CD8-positive, alpha-beta T cell (primary cell): ENCODE measurements at places on chromosomes 6 and 20.

DNA sequence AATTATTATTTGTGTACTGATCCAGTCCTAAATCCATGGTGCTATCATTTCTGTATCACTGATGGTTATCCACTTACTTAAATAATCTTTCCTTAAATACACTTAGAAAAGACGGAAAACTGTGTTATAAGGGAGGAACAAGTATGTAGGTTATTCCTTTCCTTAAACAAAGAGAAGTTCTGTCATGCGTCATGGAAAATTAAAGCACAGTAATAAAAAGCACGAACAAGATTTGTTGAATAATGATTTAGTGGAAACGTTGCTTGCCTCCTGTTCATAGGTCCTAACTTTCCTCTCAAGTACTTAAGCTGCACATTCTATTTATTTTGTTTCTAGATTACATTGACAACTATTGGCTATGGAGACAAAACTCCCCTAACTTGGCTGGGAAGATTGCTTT, 120.4 kb downstream of the KHDC1L start:
- no peak for DNase-seq

- DNase-seq, result no peak
Measured at GRCh38 chr6:125950293-125950692, 6.3 kb upstream of the HINT3 start.

- DNase-seq, result no peak
Measured at GRCh38 chr6:34084591-34085290, 61.1 kb downstream of the GRM4 start.

- no peak for DNase-seq
Measured at GRCh38 chr6:113115196-113115595, 741.9 kb upstream of the MARCKS start.

DNA sequence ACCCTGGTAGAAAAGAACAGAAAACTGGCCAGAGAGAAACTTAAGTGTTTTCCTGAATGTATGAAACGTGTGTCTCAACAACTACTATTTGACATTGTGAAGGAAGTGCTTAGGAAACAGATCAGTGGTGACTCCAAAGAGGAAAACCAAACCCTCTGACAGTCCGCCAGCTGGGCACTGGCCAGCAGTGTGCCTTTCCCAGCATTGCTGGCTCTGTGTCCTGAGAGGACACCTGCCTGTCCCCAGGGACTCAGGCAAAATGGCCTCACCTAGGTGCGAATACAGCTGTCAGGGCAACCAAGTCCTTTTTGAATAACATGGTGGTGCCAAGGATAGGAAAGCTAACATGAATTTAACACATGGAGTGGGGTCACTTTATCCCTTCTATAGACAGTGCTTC, 72.5 kb downstream of the NDUFAF5 start:
- DNase-seq, result no peak

- DNase-seq, result no peak
Measured at GRCh38 chr6:52098721-52099120, 11.3 kb upstream of the PKHD1 start.

GRCh38 chr6:158642097-158642601, 2.4 kb downstream of the DYNLT1 start:
- DNase-seq, result peak; percentile 8

GRCh38 chr6:144897441-144897921, 612.3 kb downstream of the UTRN start:
- DNase-seq, result no peak

DNA sequence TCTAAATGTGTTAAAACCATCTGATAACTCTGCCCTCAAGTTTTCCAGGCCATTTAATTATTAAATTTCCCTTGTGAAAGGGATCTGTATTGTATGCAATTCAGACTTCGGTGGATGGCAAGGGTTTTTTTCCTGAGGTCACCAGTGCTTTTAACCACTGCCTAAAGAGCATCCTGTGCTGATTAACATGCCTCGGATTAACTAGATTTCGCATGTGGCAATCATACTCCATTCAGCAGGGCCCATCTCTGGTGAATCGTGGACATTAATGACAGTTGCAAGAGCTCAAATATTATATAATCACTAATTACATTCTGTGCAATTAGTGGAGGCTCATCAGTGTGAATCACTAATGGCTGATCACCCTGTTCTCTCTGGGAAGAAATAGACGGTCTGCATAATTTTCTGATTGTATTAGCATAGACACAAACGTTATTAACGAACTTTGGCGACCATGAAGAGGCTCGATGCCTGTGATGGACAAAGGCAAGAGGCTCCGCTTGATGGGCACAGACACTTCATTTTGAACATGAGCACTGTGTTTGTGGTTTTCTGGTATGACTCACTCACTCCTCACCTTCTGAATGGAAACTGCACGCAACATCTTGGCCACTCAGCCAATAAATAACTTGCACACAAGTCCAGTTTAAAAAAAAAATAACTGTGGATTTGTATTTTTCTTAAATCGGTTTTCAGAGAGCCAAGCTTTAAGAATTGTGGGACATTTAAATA, 31.4 kb downstream of the LINC00237 start:
- DNase-seq, result no peak

DNA sequence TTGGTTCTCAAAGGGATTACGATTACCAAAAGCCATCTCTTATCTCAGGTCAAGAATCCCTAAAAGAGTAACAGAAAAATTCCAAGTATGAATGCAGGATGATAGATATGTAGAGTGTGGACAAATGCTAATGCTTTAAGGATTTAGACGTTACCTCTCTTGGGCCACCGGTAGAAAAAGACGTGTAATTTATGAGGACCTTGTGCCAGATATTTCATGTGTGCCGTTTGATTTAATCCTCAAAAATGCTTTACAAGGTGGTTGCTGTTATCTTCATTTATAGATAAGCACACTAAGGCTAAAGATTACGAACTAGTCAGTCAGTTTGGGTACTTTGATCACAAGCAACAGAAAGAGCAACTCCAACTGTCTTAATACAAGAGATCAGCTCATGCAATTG, 370.8 kb upstream of the JAG1 start:
- DNase-seq, result no peak

GRCh38 chr20:17210983-17211382, 15.9 kb upstream of the PCSK2 start:
- DNase-seq, result no peak

GRCh38 chr6:3747100-3747737, 4.3 kb downstream of the PXDC1 start:
- DNase-seq, result no peak

GRCh38 chr20:61053889-61054288, 198.2 kb upstream of the CDH4 start:
- no peak for DNase-seq

DNA sequence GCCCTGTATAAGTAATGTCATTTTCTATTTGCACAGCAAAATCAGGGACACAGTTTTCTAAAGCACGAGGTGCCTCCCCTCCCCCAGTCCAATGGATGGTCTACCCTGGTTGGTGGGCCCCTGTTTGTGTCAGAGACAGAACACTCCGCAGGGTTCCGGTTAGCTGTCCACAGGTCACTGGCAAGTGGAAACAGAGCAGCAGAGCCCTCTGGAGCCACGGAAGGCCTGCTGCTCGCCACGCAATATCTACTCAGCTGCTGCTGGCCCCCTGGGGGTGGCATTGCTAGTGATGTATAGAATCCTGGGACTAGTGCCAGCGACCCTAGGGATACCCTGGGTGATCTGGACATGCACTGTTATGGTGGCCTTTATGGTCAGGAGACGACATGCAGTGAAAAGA, 50.4 kb downstream of the RIN2 start:
- no peak for DNase-seq

GRCh38 chr6:34922177-34922663, 33.2 kb downstream of the ANKS1A start:
- DNase-seq, result no peak

DNA sequence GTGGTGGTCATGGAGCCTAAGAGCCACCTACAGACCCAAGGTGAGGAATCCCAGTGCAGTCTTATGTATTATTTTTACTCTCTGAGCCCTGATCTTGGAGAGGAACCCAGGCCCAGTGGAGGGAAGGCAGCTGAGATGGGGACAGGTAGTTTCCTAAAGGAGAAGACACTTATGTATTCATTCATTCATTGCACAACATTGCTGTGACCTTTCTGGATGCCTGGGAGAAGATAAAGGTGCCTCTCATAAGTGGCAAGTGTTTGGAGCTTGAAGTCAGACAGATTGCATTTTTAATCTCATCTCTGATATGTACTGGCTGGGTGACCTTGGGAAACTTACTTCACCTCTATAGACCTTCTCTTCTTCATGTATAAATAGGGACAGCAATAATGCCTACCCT, 111.1 kb downstream of the CEBPB start:
- DNase-seq, result no peak

GRCh38 chr6:138752017-138752416, 21.6 kb upstream of the CCDC28A start:
- DNase-seq, result no peak

DNA sequence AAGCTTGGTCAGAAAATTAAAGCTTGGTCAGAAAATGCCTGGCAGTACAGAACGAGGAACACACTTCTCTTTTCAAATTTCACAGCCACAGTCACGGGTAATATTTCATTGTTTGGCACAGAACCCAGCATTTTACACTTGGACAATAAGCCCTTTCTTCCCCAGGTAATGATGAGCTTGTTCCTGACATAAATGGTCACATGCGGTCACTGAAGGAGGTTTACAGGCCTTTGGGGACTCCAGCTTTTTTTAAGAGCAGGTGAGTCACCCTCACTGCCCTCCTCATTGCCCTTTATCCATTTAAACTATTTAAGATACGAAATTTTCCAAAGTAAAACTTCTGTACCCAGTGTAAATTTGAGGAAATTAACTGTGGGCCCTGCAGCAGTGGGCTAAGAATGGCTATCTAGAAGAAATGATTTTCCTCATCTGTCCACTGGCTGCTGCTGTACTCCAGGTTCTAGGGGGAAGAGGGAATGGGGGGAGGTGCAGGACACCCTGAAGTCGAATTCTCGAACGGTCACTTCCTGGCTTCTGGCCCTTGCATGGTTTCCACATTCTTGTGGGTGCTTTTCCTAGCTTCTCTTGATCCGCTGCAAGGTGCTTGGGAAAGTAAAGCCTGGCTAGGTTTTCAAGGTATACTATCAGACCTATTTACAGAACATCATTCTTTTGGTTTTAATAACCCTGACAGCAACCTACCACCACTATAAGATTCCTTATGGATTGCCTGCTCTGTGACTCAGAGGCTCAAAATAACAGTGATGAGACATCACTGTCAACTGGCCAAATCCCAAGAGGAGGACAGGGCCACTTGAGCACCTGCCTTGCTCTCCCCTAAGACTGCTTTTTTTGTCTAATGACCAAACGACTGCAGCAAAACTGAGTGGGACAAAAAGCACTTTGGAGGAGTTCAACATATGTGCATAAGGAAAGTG, 75.8 kb downstream of the PREP start:
- no peak for DNase-seq

GRCh38 chr20:59728722-59729430, 124.5 kb downstream of the PHACTR3 start:
- DNase-seq, result peak; percentile 7

GRCh38 chr6:95352064-95352795, 225.1 kb upstream of the MANEA start:
- no peak for DNase-seq

GRCh38 chr6:16697437-16698161, 63.7 kb downstream of the ATXN1 start:
- DNase-seq, result no peak
